ENCODE measurements at places on chromosomes 1 and 21. TPM values are rescaled to one million over a fixed set of nuclear protein-coding genes. Genes with fewer than 3 reads are reported as not detected.

DNA sequence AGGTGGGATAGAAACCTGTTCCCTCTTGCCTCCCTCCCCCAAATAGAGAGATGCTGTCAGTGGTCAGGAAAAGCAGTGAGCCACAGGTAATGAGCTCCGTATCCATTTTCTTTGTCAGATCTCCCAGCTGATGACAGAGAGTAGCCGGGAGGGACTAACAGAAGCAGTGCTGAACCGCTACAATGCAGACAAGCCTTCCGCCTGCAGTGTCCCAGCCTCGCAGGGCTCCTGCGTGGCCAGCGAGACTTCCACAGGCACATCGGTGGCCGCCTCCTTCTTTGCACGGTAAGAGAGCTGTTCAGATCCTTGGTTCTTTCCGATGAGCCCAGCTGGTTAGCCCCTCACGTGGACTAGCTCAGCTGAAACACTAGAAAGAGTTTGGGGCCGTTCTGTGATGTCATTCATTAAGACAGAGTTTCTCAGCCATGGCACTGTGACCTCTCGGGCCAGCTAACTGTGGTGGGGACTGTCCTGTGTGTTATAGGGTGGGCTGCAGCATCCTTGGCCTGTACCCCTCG lies 264.7 kb downstream of the KIF26B start:
- DNase-seq: no peak

- DNase-seq: no peak
These were observed 95.2 kb upstream of the TRABD2B start for GRCh38 chr1:48092401-48092800.

DNA sequence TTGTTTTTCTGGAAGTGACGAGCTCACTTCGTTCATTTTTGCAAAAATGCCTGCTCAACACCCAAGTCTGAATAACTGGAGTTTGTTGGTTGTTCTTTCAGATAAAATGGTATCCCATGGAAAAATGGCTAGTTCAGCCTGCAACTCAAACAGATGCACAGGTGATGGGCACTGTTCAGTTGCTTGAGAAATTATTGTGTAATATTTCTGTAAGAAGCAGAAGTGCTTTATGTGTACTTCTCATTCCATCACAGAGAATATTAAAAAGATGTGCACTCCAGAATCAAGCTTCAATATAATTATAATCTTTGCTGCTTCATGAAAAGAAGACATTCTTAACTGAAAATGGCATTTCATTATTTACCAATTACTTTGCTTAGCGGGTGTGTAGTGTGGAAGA lies 9.1 kb downstream of the SYT2 start:
- DNase-seq: no peak

- peak; percentile 35 for DNase-seq
These were observed 94.6 kb upstream of the AKT3 start for GRCh38 chr1:243944429-243945160.

- DNase-seq: no peak
These were observed 19.6 kb upstream of the RBM15 start for GRCh38 chr1:110319332-110320167.

DNA sequence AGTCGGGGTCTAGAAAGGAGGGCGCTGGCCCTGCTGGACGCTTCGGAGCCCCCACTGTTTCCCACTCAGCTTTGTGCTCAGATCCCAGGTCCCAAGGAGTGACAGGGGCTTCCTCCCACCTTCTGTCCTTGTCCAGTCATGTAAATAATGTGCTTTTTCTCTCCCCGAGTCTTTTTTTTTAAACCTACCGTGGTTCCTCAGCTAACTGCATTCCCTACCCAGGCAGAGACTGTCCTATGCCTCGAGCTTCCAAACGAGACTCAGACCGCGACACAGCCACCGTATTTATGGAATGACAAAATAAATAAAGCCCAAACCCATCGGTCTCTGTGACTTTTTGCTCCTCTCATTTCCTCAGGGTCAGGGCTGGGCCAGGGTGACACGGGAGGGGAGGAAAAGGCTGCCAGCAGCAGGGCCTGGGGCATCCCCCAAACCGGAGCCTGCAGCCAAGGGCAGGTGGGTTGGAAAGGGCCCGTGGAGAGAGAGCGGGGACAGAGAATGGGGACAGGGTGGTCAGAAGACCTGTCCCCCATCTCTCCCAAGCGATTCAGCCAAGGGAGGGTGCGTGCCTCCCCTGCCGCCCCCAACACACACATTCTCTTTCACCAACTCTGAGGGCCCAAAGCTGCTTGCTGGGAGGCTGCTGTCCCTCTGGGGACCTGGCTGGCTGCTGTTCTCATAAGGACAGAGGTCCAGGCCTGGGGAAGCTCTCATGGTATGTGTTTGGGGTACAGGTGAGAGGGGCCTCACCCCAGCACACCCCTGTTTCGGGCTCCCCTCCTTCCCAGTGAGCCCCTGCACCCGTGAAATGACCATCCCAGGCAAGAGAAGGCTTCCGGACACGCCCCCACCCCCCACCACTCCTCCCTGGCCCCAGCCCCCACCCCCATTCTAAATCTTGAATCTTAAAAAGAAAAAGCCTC lies 55.4 kb downstream of the KCNAB2 start:
- DNase-seq: no peak

GRCh38 chr21:29233256-29233546 lies 65.5 kb upstream of the BACH1 start:
- no peak for DNase-seq

DNA sequence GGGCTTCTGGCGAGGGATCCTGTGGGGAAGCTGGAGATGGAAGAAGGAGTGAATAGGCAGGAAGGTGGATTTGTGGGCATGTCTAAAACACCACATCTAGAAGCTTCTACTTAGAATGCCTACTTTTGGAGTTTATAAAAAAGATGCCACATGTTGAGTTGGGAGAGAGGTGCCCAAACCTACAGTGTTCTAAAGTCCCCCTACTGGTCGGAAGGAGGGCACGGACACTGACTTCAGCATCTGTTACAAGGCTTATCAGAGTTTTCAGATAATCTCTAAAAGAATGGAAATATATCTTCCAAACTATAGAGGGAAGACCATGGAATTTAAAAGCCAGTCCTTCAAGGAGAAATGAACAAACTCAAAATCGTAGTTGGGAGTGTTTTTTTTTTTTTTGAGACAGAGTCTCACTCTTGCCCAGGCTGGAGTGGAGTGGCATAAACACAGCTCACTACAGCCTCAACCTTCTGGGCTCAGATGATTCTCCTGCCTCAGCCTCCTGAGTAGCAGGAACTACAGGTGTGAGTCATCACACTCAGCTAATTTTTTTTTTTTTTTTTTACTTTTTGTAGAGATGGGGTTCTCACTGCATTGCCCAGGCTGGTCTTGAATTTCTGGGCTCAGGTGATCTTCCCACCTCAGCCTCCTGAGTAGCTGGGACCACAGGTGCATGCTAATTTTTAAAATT lies 14.8 kb downstream of the IBA57 start:
- DNase-seq: no peak

Gene KMO
- total RNA-seq: not detected

Gene NES
- total RNA-seq: 87.4 TPM

Gene TRNP1
- 10.8 TPM for total RNA-seq

Gene KRTAP12-2
- not detected for total RNA-seq
